ENCODE measurements at places on chromosomes 1 and 21.

GRCh38 chr21:34707876-34708325, 39.1 kb downstream of the CLIC6 start:
- no peak for DNase-seq

GRCh38 chr1:28380394-28380793, 10.9 kb downstream of the PHACTR4 start:
- no peak for DNase-seq

DNA sequence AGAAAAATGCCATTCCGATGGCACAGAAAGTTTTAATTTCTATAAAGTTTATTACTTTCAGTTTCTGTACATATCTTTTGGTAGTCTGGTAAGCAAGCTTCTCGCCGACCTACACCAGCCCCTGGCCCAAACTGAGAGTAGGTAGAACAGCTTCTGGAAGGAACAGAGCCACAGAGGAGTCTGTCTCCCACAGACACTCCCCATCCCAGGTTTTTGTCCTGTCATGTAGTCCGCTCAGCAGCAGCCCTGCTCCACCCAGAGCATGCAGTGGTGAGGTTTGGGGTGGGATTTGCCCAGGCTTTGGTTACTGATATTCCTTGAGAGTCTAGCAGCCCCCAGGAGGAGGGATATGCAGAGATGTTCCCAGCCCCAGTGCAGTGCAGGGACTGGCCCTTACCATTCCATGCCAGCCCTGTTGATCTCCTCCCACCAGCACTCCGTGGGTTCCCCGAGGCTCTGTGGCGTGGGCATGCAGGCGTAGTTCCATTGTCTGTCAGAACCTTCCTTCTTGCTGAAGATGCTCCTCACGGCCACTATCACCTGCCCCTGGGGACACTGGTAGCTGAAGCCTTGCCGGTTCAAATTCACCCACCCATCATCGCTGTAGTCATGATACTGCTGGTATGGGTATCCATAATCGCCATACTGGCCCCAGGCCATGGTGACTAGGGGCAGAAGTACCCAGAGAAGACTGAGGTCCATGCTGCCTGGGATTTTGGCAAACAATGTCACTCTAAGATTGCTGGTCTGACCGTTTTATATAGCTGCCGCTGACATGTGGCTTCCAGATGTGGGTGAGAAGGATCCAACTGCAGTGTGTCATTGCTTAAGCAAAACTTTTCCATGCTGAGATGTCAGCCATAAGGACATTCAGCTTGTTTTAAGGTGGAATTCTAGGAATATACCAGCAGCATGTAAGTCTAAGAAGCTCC, at the start of gene DPT:
Gene DPT, minus strand, starts transcription at position 734 of the 932 bp plus-strand sequence. Its CDS starts 32 bp downstream, at position 702.
- DNase-seq, result no peak

GRCh38 chr1:87185077-87185476, 143.6 kb upstream of the LMO4 start:
- no peak for DNase-seq

GRCh38 chr21:42580793-42581321, 67.2 kb downstream of the SLC37A1 start:
- DNase-seq, result no peak

DNA sequence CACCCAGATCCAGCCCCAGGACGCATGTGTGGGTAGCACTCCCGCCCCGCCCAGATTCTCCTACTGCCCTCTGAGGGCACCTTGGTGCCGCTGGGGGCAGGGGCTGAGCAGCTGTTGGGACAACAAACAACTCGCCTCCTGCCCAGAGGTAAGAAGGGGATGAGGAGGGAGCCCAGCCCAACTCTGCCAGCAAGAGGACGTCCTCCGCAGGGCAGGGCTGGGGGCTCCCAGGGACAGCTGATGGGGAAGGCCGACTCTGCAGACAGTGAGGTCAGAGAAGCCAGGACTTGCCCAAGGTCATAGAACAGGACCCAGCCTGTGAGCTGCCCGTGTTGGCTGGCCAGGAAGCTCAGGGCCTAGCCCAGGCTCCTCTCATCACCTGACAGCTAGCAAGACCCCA, 18.8 kb downstream of the RAP1GAP start:
- DNase-seq, result no peak

- DNase-seq, result no peak
These were observed 2.8 kb upstream of the RAP1GAP start for GRCh38 chr1:21671915-21672314.

GRCh38 chr1:192979542-192979941, 79.6 kb downstream of the UCHL5 start:
- no peak for DNase-seq

GRCh38 chr1:33455539-33456501, 16.6 kb upstream of the ZSCAN20 start:
- DNase-seq, result peak; percentile 78

- no peak for DNase-seq
These were observed 97.8 kb downstream of the TYW3 start for GRCh38 chr1:74830766-74831165.

DNA sequence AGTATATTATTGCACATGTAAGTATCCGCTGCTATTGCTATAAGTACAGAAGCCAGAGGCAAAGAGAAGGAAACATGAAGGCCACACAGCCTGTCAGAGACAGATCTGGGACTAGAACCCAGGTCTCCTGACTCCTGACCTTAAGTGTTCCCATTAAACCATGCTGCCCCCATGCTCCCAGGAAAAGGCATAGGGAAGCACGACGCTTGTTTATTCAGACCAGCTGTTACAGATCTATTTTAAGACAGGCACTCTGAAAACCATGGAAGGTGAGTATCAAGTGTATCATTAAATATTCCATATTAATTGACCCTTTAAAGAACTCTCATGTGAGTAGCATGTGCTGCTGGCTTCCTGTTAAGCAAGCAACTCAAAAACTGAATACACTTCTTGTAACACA, 11.4 kb downstream of the VAV3 start:
- no peak for DNase-seq

DNA sequence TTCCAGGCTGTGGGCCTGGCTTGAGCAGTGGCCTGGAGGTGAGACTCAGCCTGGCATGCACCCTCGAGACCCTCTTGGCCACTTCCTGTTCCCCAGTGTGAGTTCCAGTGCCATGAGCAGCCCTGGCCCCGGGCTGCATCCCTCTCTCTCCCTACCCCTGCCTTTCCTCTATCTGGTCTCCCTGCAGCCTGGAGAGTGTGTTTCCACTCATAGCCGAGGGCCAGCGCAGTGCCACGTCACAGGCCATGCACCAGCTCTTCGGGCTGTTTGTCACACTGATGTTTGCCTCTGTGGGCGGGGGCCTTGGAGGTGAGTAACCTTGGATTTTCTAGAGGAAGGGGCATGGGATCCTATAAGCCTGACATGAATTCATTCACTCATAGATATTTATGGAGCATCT, 13.6 kb downstream of the RHBG start:
- DNase-seq, result no peak

DNA sequence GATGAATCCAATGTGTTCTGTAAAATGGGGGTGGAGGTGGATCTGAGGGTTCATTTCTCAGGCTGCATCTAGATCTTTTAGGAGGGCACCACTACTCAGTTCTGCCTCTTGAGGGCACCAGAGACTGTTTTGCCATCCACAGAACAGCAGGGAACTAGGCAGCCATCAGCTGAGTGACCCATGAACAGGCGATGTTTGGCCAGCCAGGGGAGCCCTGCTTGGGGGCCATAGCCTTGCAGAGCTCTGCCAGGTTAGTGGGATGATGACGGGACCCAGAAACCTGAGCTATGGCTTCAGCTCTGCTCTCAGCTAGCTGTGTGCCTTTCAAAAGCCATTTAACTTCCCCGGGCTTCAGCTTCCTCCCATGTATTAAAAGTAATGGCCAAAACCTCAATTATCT, 13.4 kb upstream of the NOS1AP start:
- peak; percentile 79 for DNase-seq

- no peak for DNase-seq
These were observed at the start of gene KRTAP7-1 for GRCh38 chr21:30829659-30830058. TSS of gene KRTAP7-1 (minus strand) at chr21:30829759. CDS start at chr21:30829698, 61 bp downstream.

GRCh38 chr1:116298746-116299145, 74.3 kb upstream of the ATP1A1 start:
- no peak for DNase-seq

GRCh38 chr1:240649733-240650721, 38.1 kb upstream of the GREM2 start:
- no peak for DNase-seq

DNA sequence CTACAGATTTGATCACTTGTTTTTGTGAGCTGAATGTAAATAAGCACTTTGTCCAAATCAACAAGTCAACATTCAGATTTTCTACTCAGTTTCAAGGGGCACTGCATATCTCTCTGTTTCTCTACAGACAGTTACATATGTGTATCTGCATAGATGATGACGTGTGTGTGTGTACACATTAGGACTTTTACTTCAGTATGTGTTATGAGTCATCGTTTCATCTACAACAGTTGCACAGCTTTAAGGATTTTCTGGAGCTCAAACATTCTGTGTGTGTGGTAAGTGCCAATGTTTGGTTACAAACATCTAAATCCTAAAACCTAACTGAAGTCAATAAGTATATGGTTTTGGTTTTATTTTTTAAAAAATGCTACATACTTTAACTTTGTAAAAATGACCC, 494.5 kb upstream of the PBX1 start:
- DNase-seq, result no peak

DNA sequence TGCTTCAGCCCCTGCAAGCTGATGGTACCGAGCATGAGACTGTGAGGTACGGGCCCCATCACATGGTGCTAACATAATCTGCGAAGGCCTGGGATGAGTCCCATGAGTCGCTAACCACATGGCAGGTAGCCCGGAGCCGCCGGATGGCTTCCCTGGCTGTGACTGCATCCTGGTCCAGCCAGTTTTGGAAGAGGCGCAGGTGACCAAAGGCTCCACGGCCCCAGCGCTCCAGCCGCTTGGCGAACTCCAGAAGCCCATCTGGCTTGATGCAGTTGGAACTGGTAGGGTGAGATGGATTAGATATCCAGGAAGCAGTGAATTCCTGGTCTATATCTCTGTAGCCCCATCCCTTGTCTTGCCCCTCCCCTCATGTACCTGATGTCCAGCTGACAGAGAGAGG, 24.6 kb downstream of the LRRC41 start:
- DNase-seq, result no peak

DNA sequence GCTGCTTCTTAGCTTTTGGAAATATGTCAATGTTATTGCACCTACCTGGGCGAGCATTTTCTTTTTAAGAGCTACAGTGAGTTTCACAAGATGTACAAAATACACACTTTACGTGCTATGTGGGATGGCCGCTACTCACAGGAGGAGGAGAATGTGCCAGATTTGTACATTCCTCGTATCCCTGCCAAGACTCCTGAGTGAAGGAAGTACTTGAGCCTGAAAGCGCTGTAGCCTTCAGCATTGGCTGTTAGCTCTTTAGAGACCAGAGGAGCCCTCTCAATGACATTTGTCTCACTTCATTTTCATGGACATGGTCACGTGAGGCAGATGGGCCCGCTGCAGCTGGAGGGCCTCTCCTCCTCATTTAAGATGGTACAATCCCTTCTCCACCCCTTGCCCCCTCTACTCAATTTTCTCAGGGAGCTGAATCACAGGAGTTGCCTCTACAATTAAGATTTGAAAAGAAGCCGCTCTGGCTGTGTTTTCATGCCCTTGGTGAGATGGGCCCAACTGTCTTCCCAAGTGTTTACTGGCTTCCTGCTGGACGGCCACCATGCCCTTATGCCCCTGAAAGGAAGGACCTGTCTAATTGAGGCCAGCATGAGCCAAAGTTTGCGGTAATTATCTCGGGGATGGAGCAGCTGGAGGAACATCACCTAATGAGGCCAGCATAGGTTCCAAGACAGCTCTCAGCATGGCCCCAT, 442.6 kb downstream of the PRDM2 start:
- no peak for DNase-seq

DNA sequence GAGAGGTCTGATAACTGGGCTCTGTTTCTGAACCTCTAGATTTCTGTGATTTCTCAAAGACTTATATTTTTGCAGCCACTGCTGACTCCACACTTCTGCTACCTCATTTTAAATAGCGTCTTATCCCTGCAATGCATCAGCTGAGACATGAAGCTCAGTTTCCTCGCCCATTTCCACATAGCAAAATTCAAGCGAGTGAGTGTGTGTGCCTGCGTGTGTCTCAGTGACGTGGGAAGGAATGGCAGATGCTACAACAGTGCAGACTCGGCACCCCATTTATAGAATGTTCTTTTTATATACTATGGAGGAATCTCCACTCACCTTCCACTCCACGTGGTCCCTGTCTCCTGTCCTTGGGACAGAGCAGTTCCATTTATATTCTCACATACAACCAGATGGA, 35.7 kb downstream of the ZMYND12 start:
- no peak for DNase-seq

GRCh38 chr1:41580520-41581172, 96.2 kb upstream of the EDN2 start:
- no peak for DNase-seq

GRCh38 chr1:203072911-203073310, 12.9 kb downstream of the MYOG start:
- DNase-seq, result no peak

GRCh38 chr1:228085287-228085951, 2.9 kb downstream of the ARF1 start:
- DNase-seq, result no peak

DNA sequence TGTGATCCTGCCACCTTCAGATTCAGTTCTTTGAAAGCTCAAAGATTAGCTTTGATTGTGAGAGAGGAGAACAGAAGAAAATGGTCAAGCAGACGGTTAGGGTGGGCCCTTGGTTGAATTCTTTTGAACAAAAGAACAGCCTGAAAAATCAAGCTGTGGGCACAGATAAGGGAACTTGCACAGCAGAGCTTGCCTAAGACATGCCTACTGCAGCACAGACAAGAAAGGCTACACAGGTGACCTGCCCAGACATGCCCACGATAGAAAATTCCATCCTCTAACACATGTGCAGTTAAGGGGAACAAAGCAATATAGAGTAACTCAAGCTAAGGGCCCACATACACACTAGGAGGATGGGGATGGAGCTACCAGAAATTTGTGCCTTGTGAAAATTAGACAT, 512.5 kb upstream of the LRRC7 start:
- no peak for DNase-seq

Data from NAMALWA (cell line).